ENCODE measurements at places on chromosomes 1 and 21.

- no peak for DNase-seq
Observed at GRCh38 chr1:246417813-246418564, 89.1 kb downstream of the SMYD3 start.

DNA sequence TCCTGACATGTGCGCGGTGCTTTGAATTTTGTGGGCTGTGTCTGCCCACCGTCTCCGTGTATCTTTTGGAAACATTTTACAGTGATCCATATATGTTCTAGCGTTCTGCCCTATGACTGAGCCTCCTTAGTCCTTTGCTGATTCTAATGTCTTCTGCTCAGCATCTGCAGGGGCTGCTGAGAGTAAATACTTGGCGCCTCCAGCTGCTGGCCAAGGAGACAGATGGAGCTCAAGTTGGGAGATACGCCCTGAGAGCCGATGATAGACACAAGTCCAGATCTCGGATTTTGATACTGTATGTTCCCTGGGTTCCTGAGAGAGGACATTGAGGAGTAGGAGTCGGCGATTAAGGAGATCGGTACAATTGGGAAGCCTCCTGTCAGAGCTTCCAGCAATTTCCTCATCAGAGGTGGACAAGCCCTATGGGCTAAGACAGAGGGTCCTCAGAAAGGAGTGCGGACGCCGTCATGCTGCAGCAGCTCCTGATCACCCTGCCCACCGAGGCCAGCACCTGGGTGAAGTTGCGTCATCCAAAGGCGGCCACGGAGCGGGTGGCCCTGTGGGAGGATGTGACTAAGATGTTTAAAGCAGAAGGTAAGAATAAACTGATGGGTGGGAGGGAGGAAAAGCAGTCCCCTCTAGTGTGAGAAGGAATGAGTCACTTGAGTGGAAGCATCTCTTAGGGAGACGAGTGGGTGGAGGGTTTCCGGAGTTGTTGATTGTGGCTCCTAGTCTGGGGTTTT lies 390 bp downstream of the ZFP69B start:
- peak; percentile 75 for DNase-seq

DNA sequence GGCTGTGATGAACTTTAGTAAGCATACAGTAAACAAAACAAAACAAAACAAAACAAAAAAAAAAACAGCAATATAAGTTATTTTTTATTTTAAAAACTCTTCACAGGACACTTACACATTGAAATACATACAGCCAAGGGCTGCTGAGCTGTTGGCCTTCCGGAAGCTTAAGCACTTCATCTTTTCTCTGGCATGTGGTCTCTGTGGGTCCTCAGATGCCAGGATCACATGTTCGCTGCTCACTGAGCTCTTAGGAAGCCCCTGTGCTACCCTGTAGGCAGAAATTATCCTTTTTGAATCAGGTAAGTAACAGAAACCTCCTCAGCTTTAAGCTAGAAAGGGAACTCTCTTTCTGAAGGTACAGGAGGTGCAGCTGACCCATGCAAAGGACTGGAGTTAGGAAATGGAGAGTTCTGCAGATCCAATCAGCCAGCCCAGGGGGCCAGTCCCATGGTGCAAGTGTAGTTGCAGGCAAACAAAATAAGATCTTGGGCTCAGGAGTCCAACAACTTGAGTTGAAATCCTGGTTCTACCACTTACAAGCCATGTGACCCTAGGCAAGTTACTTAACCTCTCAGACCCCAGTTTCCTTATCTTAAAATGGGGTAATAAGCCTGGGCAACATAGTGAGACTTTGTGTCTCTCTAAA lies 22.4 kb upstream of the MED18 start:
- no peak for DNase-seq

DNA sequence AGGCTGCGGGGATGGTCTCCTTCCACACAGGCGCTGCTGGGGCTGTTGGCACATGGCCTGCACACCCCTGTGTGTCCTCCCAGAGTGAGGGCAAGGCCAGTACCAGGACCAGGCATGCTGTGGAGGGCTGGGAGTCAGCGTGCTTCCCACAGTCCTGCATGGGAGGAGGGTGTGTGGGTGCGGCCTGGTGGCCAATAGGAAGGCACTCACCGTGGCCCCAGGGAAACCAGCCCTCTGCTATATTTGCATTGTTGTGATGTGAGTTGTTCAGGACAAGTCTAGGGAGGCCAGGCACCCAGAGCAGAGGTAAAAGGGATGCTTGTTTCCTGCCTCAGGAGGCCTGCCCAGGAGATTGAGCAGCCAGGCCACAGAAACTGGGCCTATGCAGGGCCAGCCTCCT lies 59.5 kb downstream of the S100B start:
- DNase-seq: no peak

- no peak for DNase-seq
Observed at GRCh38 chr21:39599191-39599970, 13.4 kb upstream of the B3GALT5 start.

DNA sequence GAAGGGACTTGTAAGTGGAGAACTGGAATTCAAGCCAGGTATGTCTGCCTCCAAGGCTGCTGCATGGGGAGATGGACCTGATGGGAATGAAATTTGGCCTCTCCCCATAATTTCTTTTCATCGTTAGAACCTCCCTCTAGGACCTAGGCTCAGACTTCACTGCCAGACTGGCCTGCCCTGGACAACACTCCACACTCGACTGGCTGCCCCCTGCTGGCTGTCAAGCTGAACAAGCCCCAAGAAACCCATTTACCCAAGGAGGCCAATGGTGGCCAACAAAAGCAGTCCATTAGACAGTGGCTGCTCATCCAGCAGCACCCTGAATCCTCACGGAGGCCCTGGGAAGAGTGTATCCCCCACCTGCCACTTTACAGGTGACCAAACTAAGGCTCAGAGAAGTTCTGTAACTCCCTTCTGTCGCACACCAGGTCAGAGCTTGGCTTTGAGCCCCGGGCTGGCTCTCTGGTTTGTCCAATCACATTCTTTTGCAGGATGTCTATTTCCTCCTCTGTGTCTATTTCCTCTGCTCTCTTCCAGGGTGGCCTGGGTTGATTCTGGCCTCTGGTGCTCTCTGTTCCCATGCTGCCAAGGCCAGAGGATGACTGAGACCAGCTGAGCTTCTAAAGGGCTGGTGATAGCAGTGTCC lies 3.8 kb downstream of the RNF186 start:
- DNase-seq: no peak

DNA sequence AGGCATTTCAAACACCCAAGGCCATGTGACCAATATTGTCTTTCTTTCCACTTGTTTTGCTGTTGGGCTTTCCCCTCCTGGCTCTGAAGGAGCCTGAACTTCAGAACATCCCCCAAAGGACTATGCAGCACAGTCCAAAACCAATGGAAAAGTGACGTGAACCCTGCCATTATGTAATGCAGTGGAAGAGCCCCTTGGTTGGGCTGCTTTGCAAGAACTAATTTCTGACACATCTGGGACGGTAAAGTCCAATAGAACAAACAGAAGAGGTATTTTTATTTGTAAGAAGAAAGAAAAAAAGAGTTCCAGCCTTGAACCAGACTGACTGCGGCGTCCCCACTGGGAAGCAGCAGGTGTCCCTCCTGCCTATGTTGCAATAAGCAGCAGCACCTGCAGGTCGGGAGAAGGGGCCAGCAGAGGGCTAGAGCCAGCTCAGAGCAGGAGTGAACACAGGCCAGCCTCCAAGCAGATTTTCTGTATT lies 116.7 kb downstream of the CDC7 start:
- no peak for DNase-seq

DNA sequence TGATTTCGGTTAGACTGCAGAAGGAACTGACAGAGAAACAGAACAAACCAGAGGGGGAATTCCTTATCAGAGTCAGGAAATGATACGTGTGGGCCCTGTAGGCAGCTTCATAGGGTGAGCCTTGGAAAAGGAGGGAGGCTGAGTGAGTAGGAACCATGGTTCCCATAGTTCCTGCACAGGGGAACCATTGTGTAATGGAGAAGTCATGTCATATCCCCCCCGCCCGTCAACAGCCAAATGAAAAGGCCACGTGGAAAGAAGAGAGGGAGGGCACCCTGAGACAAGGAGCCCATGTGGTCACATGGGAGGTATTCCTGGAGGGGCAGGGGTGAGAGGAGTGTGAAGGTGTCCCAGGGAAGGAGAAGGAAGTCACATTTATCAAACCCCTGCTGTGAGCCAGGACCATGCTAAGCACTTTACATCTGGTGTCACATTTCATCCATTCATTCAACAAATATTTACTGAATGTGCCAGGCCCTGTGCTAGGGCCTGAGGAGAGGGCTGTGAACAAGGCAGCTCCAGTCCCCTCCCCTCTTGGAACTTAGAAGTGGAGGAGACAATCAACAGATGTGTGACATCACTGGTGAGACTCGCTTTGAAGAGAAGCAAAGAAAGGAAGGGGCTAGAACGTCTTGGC lies 15.7 kb upstream of the FGR start:
- DNase-seq: peak; percentile 67

DNA sequence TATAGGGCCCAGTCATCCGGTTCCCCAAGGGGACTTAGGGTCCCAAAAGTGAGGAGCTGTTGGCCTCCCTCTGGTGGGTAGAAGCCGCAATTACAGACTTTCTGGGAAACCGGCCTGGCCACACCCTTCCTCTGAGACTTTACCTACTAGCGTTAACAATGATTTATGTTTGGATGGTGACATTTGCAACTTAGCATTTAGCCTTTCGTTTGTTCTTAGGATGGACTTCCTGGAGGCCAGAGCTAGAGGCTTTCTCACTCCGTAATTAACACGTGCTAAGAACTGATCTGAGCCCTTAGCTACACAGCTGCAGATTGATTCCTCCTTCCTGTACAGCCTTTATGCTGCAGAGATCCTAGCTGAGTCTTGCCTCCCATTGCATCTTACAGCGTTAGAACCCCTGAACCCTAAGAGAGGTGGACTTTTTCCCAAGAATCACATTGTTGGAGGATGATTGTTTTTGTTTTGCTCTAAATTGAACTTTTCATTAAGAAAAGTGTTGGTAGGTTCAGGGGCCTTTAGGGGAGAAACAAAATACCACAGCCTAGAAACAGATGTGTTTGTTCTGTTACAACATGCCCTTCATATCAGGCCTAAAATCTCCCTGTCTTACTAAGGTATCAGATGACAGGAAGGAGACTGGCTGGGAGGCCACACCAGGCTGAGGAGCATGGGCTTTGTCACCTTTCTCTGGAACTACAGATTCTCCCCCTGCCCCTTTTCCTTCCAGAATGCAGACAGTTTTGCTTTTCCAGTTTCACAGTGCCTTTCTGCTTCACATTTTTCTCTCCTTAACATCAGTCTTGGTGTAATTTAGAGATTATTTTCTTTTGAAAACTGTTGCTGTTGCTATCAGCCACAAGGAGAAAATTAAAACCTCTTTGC lies 1.9 kb downstream of the S100A11 start:
- DNase-seq: peak; percentile 70

GRCh38 chr1:44068442-44068921 lies 37.2 kb upstream of the SLC6A9 start:
- no peak for DNase-seq

Data from urothelium cell line (cell line).